ENCODE measurements at places on chromosomes 13 and 19.

DNA sequence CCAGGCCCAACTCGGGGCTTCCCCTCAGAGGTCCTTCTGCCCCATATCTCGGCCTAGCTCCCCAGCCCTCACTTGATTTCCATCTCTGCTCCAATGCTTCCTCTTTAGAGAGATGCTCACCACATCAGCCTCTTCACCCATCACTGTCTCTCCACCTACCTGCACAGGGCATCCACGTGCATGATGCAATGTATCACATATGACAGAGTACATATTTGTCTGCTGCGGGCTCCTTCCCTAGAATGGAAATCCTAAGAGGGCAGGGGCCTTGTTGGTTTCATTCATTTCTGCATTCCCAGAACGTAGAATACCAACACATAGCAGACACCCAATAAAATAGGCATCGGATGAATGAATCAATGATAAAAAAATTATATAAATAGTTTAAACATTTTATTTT is 130.3 kb downstream of the USP12 start:
- no peak for DNase-seq

DNA sequence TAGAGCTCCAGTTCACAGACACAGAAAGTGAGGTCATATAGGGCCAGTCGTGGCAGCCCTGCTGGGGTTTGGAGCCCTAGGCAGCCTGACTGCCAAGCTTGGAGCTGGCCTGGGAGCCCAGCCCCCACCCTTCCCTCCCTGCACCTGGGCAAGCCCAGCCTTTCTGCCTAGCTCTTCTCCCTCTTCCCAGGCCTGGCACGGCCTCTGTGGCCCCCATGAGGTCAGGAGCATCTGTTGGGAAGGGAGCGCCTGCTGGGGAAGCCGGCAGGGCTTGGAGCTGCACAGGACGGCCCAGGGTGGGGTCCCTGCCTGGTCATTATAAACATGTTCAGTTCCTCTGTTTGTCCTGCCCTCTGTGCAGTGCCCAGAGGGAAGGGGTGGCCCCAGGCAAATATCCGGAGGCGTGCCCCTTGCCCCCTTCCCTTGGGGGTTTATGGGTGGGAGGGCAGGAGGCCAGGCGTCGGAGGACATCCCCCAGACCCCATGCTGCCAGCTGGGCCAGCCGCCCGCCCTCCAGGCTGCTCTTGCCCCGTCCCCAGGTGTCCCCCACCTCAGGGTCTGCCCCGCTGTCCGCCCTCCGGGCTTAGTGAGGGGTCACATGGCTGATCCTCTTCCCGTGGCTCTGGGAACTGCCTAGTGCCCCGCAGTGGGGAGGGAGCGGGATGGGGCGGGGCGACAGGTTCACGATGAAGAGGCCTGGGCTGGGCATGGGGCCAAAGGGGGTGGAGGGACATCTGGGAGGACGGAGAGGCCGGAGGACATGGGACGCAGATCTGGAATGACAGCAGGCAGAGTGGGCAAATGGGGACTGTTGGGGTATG is 30.0 kb upstream of the NCCRP1 start:
- DNase-seq: no peak

DNA sequence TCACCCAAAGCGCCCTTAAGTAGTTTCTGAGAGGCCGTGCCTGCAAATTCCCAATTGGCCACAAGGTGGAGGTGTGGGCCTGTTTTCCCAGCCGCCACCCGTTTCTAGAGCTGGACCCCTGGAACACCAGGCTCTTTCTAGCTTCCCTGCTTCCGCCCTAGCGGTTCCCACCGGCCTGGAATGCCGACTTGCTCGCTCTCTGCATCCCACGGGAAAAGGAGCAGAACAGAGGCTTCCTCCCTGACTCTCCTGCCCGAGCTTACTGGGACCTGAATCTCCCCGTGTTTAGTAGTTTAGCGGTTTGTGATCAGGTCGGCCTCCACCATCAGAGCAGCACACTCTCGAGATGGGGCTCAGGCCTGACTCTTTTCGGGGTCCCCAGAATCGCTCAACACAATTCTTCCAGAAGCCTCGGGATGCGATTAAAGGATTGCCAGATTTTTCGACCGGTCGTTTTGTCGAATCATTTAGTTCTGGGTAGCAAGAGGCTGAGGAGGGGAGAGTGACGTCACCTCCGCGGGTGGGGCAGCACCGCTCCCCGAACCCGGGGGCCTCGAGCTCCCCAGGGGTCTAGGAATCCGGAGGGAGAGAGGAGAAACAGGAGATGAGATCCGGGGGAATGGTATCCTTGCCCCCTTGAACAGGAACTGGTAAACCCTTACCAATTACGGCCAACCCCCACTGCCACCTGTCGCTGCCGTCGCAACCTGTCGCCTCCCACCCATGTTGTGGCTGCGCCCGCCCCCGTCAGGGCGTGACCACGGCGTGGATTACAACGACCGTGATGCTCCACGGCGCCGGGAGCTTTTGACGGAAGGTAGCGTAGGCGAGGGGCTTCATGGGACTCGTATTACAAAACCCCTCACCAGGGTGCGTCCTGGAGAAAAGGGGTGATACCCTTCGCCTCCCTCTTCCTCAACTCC is 8.0 kb downstream of the NAPSA start:
- DNase-seq: peak; percentile 60

- DNase-seq: peak; percentile 20
Observed at GRCh38 chr13:109610517-109610916, 175.9 kb downstream of the IRS2 start.

DNA sequence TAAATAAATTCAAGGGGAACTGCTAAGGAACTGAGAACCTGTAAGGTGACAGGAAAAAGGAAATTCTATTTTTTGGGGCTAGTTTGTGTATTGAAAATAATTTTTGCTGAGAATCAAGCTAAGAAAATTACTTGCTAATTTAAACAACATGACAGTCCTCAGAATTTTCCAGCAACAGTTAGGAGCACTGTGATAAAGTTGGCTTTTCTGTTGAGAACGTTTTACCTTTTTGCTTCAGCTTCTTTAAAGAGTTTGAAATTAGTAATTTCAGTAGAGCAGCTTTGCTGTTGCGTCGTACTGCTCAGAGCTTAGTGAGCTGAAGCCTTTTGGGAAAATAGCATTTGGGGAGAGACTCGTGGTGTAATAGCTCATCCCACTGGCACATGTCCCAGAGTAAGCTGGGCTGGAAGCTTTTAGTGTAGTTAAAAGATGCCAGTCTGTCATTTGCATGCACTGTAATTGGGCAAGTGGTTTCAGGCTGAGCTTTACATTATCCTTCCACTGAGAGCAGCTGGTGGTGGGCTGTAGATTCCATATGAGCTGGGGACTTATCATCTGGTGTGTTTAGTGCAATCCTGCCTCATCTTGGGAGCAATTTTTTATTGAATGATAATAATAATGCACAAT is 69.8 kb downstream of the LRCH1 start:
- peak; percentile 78 for DNase-seq

GRCh38 chr19:33150852-33151518 is 19.1 kb downstream of the WDR88 start:
- no peak for DNase-seq

DNA sequence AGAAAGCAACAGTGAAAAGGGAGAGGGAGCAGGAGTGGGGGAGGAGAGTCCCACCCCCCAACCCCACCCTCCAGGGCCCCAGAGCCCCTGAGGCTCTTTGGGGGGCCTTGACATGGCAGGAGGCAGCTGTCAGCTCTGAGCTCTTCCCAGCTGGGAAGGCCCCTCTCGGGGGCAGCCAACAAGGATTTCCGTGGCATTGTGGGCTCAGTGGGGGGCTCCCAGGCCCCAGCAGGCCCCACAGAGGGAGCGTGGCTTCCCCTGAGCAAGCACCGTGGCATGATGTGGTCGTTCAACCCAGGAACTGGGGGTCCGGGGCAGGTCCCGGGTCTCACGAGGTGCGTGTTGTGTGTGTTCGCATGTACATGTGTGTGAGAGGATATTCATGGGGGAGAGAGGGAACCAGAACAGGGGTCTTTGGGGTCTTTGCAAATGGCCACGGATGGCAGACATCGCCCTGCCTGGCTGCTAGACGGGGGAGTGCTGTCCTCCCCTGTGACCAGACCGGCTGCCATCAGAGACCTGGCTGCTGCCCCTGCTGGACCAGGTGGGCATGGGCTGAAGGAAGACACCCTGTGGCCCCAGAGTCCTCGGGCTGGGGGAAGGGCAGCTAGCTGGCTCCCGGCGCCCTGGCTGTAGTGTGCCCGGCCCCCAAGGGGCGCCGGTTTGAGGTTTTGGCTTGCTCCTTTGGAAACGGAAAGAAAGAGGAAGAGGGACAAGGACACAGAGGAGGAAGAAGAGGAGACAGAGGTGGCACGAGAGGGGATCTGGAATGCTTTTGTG is 3.7 kb upstream of the AKAP8L start:
- DNase-seq: no peak

DNA sequence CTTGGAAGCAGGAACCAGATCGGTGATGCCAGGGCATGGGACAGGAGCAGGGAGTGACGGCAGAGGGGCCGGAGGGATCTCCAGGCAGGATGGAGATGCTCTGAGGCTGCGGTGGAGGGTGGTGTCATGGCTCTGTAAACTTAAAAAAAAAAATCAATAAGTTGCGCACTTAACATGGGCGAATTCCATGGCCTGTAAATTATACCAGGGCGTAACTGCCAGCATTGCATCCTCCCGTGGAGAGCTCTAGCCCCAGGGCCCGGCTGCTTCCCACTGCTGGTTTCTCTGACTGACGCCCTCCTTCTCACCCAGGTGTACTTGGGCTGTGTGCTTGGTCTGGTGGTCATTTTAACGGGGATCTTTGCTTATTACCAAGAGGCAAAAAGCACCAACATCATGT is 8.7 kb downstream of the ATP12A start:
- DNase-seq: no peak

GRCh38 chr13:112783978-112784371 is 94.1 kb downstream of the ATP11A start:
- no peak for DNase-seq

GRCh38 chr19:38089440-38089839 is 134.6 kb downstream of the DPF1 start:
- DNase-seq: no peak

GRCh38 chr19:40411125-40411842 is 1.9 kb downstream of the PRX start:
- no peak for DNase-seq

All from MG63 (cell line).